Fibroblast of skin of abdomen (primary cell): ENCODE measurements at places on chromosomes 3 and 15.

- DNase-seq, result peak; percentile 38
Observed at GRCh38 chr3:4809922-4810321, 169.3 kb upstream of the BHLHE40 start.

GRCh38 chr3:148227534-148227933, 470.2 kb upstream of the AGTR1 start:
- peak; percentile 38 for DNase-seq

DNA sequence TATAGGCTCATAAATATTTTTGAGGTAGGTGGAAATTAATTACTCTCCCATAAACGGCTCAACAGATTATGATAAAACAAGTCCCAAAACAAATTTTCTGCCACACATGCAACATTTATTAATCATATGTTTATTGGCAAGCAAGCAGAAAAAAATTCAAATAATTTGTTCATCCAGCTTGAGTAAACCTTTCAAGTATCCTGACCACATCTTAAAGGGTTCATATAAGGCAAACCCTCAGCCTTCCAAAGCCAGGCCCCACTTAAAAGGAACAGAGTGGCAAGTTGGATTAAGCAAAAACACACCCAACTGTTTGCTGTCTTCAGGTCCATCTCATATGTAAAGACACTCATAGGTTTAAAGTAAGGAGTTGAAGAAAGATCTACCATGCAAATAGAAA, 1042.3 kb downstream of the DIPK2A start:
- DNase-seq, result no peak

GRCh38 chr15:27869697-27870281, 229.3 kb downstream of the OCA2 start:
- DNase-seq, result no peak

GRCh38 chr3:36011791-36012190, 368.5 kb upstream of the STAC start:
- DNase-seq, result no peak

DNA sequence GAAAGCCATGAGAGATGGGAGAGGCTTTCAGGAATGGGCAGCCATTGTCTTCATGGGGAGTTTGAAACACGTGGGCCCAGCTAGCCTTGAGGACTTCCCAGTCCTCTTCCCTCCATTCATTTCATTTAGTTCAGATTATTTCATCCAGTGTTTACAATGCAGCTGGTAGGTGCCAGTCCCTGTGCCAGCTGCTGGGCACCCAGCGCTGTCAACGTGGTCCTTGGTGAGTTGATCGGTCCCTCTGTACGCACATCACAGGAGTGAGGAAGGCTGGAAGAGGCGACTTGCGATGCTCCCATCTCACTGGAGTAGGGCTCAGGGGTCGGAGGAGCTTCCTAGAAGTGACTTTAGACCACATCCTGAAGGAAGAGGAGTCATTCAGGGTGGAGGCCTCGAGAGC, 206.4 kb upstream of the BHLHE40 start:
- DNase-seq, result no peak

DNA sequence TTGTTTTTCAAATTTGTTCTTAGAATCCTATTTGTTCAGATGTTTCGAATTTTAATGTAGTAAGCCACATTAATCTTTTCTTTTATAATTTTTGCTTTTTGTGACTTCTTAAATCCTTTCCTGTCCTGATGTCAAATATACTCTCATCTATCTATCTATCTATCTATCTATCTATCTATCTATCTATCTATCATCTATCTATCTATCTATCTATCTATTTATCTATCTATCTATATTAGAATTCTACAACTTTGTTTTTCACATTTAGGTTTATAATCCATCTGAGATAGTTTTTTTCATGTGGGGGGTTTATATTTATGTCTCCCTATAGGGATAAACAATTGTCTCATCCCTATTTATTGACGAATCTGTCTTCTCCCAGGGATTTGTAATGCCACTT, 32.1 kb downstream of the CTXND1 start:
- no peak for DNase-seq

- no peak for DNase-seq
Observed at GRCh38 chr3:17119201-17120072, 234.7 kb downstream of the PLCL2 start.

- DNase-seq, result no peak
Observed at GRCh38 chr3:60080648-60081047, 1030.8 kb upstream of the CFAP20DC start.

DNA sequence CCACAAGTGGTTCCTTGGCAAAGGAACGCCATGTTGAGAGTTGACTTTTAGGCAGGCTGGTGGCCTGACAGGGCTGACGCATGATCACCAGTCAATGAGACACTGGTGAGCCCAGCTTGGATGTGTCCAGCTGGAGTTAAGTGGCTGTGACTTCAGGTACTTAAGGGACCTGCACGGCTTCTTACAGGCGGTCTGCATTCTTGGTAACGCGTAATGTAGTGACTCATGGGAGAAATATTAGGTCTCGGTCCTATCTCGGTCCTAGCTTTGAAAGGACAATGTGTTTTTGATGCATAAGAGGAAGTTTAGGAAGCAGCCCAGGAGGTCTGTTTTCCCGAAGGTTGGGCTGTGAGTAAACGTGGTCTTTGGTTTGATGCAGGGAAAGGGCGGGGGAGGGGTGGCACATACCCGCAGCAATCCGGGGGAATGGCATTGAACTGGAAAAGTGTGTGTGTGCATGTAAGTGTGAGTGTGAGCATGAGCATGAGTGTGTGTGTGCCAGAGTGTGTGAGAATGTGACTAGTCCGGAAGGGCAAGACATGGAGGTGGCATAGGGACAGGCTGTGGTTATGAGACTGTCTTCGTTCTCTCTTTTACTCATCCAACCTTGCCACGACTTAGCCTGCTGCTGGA, 55.3 kb downstream of the FAM43A start:
- DNase-seq, result peak; percentile 66

DNA sequence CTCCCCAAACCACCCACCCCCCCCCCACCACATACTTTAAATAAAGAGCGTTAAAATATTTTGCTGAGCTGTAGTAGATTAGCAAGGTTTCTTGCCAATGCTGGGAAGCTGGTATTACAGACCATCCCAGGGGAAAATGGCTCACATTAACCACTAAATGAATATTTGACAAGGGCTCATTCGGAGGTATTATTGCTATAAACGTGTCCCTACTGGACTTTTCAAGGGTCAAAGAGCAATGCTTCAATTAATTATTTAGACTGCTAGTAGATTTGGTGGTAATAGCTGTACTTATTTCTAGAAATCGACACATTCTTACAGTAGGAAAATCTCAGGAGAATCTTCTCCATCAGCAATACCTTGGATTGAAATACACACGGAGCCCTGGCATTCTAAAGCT, 5.2 kb downstream of the SOX2 start:
- no peak for DNase-seq

DNA sequence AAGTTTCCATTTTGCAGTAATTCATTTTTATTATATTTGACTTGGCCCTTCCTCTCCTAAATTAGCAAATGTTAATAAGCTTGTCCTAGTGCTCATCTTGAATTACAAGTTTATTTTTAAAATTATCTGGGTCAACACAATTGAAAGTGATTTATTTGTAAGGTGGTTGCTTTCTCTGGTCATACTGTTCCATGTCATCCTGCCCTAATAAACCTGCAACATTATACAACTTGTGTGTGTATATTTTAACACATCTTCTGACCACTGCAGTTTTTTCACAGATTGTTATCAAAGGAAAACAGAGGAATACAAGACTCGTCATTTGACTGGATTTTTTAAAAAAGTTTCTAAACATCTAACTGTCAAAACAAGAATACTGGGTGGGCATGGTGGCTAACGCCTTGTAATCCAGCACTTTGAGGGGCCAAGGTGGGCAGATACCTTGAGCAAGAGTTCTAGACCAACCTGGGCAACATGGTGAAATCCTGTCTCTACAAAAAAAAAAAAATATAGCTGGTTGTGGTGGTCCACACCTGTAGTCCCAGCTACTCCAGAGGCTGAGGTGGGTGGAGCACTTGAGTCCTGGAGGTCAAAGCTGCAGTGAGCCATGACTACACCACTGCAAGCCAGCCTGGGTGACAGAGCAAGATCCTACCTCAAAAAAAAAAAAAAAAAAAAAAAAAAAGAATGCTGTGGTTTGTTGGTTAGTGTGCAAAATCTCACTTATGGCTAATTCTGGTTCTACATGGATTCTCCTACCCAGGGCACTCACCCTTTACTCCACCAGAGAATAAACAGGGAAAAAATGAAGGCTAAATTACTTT, 5.0 kb upstream of the LRRFIP2 start:
- DNase-seq, result no peak

DNA sequence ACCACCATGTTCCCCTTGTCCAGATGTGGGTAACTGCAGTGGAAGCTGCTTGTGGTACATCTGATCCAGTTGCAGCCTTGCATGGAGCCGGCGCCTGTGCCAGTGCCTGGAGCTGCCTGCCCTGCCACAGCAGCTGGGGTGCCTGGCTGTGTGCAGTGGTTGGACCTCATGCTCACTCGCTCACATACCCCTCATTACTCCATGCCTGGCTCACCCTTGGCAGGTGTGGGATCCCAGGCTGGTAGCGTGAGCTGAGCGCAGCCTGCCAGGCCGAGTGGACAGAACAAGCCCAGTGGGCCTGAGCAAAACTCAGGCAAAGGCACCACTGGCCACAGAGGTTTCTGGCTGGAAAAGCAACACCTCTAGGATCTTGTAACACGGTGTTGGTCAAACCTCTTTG, 35.7 kb downstream of the ROPN1B start:
- no peak for DNase-seq

DNA sequence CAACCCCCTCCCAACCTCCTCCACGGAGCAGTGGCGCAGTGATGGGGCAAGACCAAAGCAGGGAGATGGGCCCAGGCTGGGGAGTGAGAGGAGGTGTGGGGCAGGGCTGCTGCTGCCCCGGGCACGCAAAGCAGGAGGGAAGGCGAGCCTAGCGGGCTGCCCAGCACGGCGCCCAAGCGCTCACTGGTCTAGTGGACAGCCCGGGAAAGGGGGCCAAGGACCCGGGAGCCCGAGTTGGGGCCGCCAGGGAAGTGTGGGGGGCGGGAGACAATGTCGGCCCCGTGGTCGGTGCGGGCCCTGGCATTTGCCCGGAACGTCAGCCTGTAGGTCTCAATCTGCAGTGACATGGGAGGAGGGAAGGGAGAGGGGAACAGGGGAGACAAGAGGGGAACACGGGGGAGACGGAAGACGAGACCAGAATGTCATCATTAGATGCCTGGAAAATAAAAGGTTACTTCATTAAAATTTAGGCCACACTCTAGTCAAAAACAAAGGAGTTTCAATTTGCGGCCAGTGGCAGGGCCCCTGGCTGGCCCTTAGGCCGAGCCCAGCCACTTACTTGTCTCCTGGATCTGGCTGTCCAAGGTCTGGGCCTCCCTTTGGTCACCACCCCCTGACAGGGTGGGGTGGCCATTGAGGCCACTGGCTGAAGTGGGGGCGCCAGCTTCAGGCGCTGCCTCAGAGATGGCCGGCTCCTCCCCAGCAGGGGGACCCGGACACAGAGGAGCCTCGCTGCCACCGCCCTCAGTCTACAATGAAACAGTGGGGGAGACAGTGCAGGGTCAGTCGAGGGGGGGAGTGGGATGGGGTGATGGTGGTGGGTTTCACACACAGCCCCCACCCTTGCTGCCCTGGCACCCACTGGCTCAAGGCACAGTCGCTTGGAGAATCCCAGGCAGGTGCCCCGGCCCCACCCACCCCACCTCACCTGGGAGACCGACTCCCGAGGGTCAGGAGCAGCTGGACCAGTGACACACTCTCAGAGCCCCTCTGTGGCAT, 50.0 kb downstream of the DHX30 start:
- DNase-seq, result no peak

GRCh38 chr3:21942328-21942727, 191.3 kb upstream of the ZNF385D start:
- DNase-seq, result peak; percentile 98

GRCh38 chr3:122353215-122353614, 28.2 kb downstream of the CSTA start:
- no peak for DNase-seq

DNA sequence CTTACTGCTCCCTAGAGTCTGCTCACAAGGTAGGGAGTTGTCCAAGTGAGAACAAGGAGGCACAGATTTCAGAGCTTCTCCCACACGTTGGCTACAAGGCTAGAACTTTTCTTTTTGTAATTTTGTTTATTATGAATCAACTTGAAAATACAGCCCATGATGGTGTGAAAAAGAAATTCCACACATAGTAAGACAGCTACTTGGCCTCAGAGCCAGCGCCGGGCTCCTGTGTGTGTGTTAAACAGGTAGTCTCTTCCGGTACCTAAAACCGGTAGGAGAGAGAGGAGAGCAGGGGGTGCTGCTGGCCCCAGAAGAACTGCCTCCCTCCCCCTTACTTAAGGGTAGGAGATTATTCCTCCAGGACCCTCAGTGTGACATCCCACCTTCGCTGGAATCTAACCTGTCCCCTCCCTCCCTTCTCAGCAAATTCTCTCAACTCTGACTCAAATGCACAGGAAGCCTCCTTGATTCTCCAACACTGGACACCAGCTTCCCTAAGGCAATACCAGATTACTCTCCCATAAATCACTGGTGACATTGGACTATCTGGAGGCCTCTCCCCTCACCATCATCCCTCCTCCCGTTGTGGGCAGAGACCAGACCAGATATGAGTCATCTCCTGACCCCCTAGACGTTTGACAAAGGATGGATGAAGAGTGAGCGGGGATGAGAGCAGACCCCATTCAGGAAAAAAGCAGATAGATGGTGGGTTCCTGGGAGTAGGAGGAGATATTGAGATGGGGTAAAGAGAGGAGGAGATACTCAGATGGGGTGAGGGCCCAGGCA, 4.5 kb upstream of the IP6K1 start:
- no peak for DNase-seq

- DNase-seq, result peak; percentile 25
Observed at GRCh38 chr15:64634576-64635498, 140.6 kb downstream of the RBPMS2 start.

GRCh38 chr3:23762759-23763477, 42.8 kb upstream of the UBE2E1 start:
- peak; percentile 84 for DNase-seq

DNA sequence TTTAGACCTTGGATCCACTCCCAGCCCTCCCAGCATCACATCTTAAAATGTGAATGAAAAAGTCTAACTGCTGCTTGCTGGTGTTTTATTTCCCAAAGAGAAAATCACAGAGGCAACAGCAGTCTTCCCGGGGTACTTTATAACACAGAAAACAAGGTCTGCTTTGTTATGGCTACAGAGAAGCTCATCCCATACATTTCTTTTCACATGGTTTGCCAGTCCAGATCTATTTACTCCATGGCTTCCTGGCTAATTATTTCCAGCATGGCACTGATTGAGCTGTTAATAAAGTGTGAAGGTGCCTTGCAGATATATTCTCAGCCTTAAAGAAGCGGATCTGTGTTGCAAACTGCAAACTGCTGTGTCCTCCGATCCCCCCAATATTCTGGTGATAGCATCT, 466.1 kb upstream of the CFAP20DC start:
- DNase-seq, result no peak

GRCh38 chr15:27833178-27833577, 265.9 kb downstream of the OCA2 start:
- no peak for DNase-seq

DNA sequence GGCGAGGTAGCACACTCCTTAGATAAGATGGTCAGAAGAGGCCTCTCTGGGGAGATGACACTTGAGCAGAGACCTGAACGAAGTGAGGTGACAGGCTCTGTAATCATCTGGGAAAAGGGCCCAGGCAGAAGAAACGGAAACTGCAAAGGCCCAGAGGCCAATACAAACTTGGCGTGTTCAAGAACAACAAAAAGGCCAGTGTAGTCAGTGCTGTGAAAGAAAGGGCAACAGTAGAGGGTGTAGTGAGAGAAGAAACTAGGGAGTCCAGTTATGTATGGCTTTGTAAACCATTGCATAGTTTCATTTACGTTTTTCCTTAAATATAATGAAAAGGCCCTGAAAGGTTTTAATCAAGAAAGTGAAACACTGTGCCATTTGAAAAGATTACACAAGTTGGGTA, 31.8 kb downstream of the PLD1 start:
- DNase-seq, result no peak

- DNase-seq, result no peak
Observed at GRCh38 chr3:152395764-152396163, 127.0 kb downstream of the MBNL1 start.
